ENCODE measurements at places on chromosomes 12 and 14. TPM values are rescaled to one million over a fixed set of nuclear protein-coding genes. Genes with fewer than 3 reads are reported as not detected.

Gene KCNC2
- total RNA-seq: not detected

Gene SDSL
- 2.6 TPM for total RNA-seq

Gene PIGH
- total RNA-seq: 37.4 TPM

Gene GARIN6
- total RNA-seq: not detected

Gene NTN4
- total RNA-seq: not detected

Gene PLEKHD1
- total RNA-seq: 0.14 TPM

Gene SLC10A1
- not detected for total RNA-seq

Gene NAV3
- not detected for total RNA-seq

Gene KRT72
- total RNA-seq: not detected

Gene SOCS2
- total RNA-seq: 14.1 TPM

Gene CIDEB
- total RNA-seq: 6.8 TPM

Gene MYO1H
- total RNA-seq: not detected

Gene CISTR
- not detected for total RNA-seq

Gene RNF212B
- total RNA-seq: not detected

Gene COL2A1
- not detected for total RNA-seq

Gene SMIM41
- not detected for total RNA-seq

Gene COX8C
- not detected for total RNA-seq

Gene BCL2L14
- not detected for total RNA-seq

Gene NEUROD4
- not detected for total RNA-seq

Gene MYH6
- total RNA-seq: not detected

Gene SLCO1B1
- total RNA-seq: not detected

Gene STXBP6
- not detected for total RNA-seq

Gene DLGAP5
- 60.6 TPM for total RNA-seq

Gene HOXC5
- not detected for total RNA-seq

Gene CLEC2A
- not detected for total RNA-seq

Gene SMCO2
- total RNA-seq: 1.0 TPM

Gene TSPAN11
- total RNA-seq: not detected

Gene BMP4
- not detected for total RNA-seq

Gene IRAK3
- 18.8 TPM for total RNA-seq

Gene KSR2
- total RNA-seq: not detected

Gene DHRS4L2
- total RNA-seq: 13.7 TPM

Gene KRT1
- not detected for total RNA-seq

Gene GZMB
- 1,173 TPM for total RNA-seq

Gene P2RX7
- total RNA-seq: 20.2 TPM

Gene FOXN4
- total RNA-seq: not detected

Gene CIROP
- total RNA-seq: not detected

Gene SEC23A
- 60.0 TPM for total RNA-seq

Gene KRT77
- total RNA-seq: not detected

Gene OASL
- 10.8 TPM for total RNA-seq

Gene LMNTD1
- total RNA-seq: not detected

Gene FBXO34
- total RNA-seq: 26.1 TPM

Gene PMCH
- not detected for total RNA-seq

Gene CAPZA3
- total RNA-seq: not detected

Gene FSCB
- total RNA-seq: not detected

Gene KRT74
- not detected for total RNA-seq

Gene INHBC
- not detected for total RNA-seq

Gene SLC35F4
- total RNA-seq: not detected

Gene SCN8A
- total RNA-seq: 1.5 TPM

Gene ACTR6
- total RNA-seq: 47.6 TPM

Gene TSFM
- 43.2 TPM for total RNA-seq

Gene ZNF26
- 27.3 TPM for total RNA-seq

Gene EXOC5
- total RNA-seq: 67.6 TPM

Measured in natural killer cell treated with Interleukin-12 subunit alpha and Interleukin-12 subunit beta and Interleukin-15 and Interleukin-18, amount 100 ng/mL, for 72 hours (primary cell).